ENCODE measurements at places on chromosomes 2 and 18.

DNA sequence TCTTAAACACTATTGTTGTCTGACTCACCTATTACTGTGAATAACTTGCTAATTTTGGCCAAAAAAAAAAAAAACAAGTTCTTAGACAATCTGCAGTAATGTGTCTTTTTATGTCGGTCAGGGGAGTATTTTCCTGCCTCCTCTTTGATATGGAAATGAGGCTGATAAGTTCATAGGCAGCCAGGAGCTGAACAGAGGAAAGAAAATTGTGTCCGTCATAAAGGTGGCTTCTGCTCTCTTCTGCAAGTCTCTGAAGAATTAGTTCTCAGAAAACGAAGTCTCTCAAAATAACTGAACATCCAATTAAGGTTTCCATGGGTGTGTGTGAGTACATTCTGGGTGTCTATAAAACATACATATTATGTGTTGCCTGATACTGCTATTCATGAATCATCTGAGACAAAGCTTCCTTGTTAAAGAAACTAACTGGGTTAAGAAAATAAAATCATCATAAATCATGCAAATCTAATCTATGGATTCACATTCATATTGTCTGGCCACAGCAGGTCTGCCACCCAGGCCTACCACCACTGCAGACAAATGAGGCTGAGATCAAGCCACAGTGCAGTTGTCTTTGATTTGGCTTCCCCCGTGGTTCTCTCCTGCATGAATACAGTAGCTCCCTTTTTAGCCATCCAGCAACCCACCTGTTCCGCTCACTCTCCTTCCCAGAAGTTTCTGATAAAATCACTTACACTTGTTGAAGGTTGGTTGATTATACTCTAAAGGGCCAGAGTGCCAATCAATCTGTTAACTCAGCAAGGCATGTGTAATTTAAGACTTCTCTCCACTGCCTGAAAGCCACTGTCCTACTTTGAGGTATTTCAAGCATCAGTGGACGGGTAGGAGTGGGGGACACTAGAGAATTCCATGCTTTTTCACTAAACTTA lies 19.4 kb upstream of the SP5 start:
- DNase-seq = peak; percentile 56

- no peak for DNase-seq
These were observed 560.9 kb upstream of the PKDCC start for GRCh38 chr2:41486948-41487347.

DNA sequence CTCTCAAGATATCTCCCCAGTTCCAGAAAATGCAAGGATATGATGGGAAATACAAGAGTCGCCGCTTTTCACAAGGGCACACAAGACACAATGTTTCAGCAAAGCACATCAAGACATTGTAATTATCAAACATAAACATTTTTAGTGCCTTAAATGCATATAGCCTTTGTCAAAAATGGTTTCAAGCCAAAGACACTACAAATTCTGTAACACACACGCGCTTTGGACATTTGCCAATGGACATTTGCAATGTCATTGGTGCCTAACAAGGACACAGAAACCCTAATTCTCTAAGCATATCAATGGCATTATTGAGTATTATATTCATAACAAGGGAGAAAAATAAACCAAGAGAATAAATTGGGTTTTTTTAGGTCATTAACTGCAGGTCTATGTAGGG lies 16.1 kb downstream of the ADD2 start:
- no peak for DNase-seq

GRCh38 chr2:191064590-191064989 lies 50.6 kb upstream of the STAT1 start:
- DNase-seq = no peak

- DNase-seq = no peak
These were observed 440.7 kb upstream of the MMADHC start for GRCh38 chr2:150028322-150028721.

DNA sequence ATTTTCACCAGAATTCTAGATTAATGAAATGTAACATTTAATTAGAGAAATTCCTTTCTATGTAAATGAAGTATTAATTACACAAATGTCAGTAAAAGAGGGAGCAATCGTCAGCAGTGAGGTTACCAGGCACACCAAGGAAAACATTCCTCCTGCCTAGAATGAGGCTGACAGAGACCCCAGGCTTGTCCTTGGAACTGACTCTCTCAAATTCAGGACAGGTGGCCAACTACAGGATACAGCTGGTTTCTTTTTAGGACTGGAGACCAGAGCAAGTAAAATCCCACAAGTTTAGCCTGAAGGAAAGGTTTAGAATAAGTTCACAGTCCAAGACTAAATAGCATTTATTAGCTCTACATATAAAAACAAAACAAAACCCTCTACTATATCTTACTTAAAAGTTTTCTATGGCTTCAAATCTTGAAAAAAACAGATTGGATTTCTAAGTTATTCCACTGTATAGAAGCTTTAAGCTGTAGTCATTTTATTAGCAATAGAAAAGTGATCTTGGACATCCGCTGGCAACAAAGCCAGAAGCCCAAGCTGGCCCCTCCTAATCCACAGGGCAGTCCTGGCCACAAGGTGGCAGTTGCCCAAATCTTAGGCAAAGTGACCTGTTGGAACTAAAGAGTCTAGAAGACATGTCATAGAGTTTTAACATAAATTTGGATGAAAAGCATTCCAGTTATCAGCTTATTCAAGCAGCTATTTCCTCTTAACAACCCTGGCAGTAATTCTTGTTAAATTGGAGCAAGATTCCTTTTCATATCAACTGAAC lies 81.0 kb downstream of the SP3 start:
- DNase-seq = peak; percentile 51

Data from tongue (tissue), 3 donors.